Activated CD4-positive, alpha-beta T cell treated with anti-CD3 and anti-CD28 coated beads for 4 hours (primary cell): ENCODE measurements at places on chromosomes 3 and 15.

- DNase-seq: no peak
Observed at GRCh38 chr3:34504366-34504765, 705.9 kb downstream of the PDCD6IP start.

GRCh38 chr15:91946581-91947292, 93.2 kb downstream of the SLCO3A1 start:
- DNase-seq: no peak

GRCh38 chr3:179304605-179305004, 18.2 kb upstream of the ZNF639 start:
- no peak for DNase-seq

DNA sequence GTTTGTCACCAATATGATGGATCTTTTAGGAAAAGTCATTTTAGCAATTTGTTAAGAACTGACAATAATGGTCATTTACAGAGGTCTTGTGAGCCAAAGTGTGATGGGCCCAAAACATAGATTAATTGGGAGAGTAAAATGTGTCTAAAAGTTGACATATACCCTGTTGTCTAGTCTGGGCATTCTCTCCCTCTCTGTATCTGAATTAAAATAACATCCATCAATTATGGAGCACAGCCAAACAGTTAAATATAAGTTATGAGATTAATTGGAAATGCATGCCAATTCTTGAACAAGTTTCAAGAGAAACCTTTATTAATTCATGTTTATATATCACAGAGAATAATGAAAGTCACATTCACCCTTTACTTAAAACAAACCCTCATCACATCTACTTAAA, 13.6 kb upstream of the NANOGP8 start:
- DNase-seq: no peak

DNA sequence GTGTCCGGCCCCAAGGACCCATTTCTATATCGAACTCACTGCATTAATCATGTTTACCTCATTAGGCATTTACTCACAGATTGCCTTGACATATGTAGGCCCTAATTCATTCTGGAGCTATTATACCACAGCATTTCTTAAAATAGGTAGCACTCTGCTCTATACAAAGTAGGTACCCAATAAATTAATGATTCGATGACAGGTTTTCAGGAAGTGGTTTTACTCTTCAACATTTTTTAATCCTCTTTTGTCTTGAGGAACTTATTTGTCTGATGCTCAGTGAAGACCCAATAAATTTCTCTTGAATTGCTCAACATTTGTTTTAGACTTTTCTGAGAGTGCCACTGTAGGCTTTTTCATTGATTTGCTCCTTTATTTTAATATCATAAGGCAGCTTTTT, 12.1 kb downstream of the TGFBR2 start:
- no peak for DNase-seq

GRCh38 chr3:53217175-53217574, 38.6 kb downstream of the TKT start:
- DNase-seq: no peak

- DNase-seq: no peak
Observed at GRCh38 chr15:78085928-78086327, 6.4 kb upstream of the SH2D7 start.

DNA sequence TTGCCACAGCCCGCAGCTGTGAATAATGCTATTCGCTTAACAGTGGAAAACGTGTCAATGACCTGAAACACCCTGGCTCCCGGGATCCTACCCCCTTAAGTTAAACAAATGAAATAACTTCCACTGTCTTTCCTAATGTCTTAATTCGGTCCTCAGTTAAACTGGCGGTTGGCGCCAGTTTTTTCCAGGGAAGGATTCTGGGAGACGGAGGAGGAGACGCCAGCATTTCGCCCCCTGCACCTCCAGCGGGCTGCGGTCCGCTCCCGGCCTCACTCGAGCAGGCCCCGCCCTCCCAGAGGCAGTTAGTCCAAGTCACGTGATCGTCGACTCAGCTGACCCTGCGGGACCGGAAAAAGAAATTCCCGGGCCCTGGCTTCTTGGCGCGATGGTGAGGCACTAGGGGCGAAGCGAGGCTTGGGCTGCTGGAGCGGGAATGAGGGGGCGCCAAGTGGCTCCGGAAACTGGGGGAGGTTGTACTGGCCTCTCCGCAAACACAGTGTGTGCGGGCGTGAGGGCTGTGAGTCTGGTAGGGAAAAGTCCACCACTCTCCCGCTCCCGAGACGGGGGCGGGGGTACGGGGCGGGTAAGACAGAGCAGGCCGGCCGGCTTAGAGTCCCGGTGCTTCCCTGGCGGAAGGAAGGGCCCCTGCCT, at the start of gene COMMD4:
Gene COMMD4 (plus strand): TSS at position 359 of the 651 bp plus-strand sequence. CDS start 27 bp downstream, at position 386.
- peak; percentile 65 for DNase-seq

- DNase-seq: no peak
Observed at GRCh38 chr15:73624530-73624929, 8.7 kb downstream of the NPTN start.

DNA sequence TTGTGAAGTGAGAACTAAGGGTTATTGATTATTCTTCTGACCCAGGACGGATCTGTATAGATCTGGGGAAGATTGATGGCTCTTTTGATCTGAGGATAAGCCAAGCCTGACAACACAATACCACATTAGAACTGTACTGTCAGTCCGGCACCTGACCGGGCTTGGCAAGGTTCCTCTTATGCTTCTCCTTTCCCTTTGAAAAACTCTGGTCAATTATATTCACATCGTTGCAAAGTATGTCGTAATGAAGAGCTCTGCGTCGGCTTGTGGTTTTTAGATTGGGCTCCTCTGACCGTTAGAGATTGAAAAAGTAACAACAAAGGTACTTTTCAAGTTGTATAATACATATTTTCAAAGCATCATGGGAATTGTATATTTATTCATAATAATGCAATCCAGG, 389.8 kb downstream of the NR2F2 start:
- DNase-seq: no peak

DNA sequence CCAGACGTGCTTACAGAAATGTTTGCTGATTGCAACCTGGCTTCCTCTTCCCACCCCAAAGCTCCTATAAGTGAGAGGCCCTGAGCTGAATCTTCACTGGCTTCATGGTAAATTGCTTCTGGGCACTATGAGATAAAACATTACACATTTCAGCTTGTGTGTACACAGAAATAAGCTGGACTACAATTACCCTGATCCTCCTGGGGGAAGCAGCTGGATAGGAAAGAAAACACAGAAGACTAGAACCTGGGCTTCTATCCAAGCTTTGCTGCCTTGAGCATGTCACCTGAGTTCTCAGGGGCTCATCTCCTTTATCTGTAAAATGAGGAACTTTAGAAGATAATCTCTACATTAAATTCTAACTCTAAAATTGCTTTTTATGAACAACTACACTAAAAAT, 40.3 kb downstream of the THBS1 start:
- DNase-seq: no peak

DNA sequence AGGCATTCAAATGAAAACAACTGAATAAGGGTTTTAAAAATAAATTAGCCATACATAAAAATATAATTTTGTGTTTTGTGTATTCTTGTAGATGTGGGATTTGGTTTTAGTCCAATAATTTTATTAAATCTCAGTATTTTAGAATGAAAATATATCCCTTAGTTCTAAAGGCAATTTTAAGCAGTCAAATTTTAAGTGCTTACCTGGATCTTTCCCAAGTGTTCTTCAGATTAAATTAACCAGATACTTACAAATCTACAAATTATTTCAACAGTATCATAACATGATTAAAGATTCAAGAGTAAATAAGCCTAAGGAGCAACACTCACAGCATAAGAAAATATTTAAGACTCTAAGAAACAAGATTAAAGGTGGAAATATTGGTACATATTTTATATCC, 275.0 kb upstream of the RBMS3 start:
- no peak for DNase-seq

- no peak for DNase-seq
Observed at GRCh38 chr15:38844736-38845135, 280.1 kb upstream of the RASGRP1 start.

- no peak for DNase-seq
Observed at GRCh38 chr15:85687329-85687728, 107.4 kb downstream of the KLHL25 start.

DNA sequence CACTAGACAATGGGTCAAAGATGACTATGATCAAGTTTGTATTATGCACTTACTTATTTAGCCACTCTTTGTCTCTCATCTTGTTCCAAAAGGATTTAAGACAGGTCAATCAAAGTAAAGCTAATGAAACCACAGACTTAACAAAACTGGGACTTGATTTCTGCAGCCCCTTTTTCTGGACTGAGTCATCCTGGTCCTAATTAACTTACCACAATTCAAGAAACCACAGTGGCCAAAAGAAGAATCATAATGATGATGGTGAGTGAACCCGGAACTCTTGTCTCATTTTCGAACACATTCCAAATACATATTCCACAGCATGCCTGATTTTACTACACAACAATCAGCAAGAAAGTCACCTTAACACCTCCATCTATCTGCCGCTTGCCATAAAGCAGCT, 1333.0 kb downstream of the ROBO1 start:
- no peak for DNase-seq

GRCh38 chr3:133540896-133541674, 32.4 kb upstream of the CDV3 start:
- DNase-seq: no peak

- DNase-seq: no peak
Observed at GRCh38 chr3:110568246-110568645, 503.4 kb upstream of the NECTIN3 start.

DNA sequence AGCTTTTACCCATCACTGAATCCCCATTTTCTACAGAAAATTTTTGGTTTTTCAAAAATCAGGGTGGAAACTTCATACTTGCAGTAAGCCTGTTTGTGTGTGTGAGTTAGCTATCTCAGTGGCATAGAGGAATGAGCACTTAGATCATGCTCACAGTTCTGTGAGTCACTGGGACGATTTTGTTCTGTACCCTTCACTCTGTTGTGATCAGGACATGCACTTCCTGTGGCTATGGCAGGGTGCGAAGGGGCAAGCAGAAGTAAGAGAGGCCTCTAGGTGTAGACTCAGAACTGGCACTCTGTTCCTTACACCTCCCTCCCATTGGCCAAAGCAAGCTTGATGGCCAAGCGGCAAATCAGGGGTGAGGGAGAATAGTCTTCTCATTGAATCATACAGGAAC, 11.6 kb downstream of the NIPA2 start:
- no peak for DNase-seq

GRCh38 chr15:100966997-100967396, 47.8 kb downstream of the LRRK1 start:
- DNase-seq: no peak

GRCh38 chr15:32004249-32004648, 26.1 kb upstream of the CHRNA7 start:
- DNase-seq: no peak

- no peak for DNase-seq
Observed at GRCh38 chr3:62722344-62722743, 152.9 kb downstream of the CADPS start.

DNA sequence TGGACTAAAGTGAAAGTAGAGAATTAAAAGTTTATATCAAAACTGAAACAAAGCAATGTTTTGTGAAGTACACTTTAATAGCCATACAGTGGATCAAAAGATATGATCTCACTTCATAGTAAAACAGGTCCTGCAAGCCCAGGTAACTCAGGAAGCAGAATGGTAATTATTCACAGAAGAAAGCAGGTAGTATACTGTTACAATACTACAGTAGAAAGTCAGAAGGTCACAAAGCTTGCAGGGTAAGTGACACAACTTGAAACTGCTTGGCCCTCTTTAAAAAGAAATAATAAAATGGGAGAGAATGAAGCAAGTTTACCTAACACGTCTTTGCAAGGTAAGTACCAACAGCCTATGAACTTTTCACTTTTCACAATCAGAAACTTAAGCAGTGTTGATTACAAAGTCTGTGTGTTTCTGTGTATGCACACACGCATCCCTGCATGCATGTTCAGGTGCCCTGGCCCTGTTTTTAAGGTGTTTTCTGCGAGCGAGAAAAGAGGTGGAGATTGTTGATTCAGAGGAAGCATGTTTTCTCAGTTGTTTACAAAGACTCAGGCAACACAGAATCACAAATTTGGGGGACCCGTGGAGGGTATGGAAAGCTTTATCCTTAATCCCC, at the start of gene NAALADL2:
Gene NAALADL2 (plus strand): TSS at position 221 of the 622 bp plus-strand sequence.
- no peak for DNase-seq

GRCh38 chr3:159455741-159456181, 532.9 kb upstream of the IL12A start:
- DNase-seq: no peak

GRCh38 chr3:117597865-117598264, 888.3 kb downstream of the TUSC7 start:
- no peak for DNase-seq

- DNase-seq: no peak
Observed at GRCh38 chr3:121592856-121593702, at the start of gene FBXO40. FBXO40 (plus strand) TSS chr3:121593379; CDS start chr3:121620576, 27,197 bp downstream.

DNA sequence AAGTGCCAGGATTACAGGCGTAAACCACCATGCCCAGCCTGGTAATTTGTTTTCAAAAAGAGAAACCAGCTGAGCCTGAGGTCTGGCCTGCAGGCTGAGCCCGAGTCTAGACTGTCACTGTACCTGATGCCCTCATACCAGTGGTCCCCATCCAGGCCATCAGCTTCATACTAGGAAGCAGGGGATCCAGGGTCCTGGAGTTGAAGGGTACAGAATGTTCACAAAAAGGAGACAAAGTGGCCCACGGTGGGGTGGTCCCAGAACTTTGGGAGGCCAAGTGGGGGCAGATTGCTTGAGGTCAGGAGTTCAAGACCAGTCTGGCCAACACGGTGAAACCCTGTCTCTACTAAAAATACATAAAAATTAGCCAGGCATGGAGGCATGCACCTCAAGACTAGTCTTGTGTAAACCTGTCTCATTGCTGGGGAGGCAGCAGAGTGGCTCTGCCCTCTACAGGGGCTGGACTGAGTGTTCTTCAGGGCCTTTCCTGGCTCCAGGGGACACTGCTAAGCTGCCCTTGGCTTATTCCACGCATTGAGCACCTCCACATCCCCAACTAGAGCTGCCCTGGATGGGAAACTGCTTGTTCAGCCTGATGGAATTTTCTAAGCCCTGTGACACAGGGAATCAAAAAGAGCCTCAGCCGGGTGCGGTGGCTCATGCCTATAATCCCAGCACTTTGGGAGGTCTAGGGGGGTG, 7.9 kb upstream of the HHATL start:
- no peak for DNase-seq

GRCh38 chr3:24344784-24345439, 149.7 kb downstream of the THRB start:
- no peak for DNase-seq

DNA sequence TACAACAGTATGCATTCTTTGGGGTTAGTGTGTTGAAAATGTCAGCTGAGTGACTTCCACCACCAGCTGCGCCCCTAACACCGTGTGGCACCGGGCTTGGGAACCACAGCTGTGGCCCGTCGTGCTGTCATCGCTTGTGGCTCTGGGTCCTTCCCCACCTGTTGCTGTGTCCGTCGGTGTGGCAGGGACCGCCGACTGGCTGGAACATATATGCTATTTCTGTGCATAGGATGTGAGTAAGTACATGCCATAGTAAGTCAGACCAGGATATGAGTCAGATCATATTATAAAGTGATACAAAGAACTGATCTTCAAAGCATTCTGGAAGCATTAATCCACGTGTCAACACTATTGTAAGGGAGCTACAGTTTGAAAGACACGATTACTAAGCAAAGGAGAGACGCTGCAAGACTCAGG, 31.9 kb downstream of the EHD4 start:
- DNase-seq: peak; percentile 52

- no peak for DNase-seq
Observed at GRCh38 chr3:87436781-87437543, 160.6 kb upstream of the POU1F1 start.
